ENCODE measurements at places on chromosomes 1 and 21. TPM values are rescaled to one million over a fixed set of nuclear protein-coding genes. Genes with fewer than 3 reads are reported as not detected.

GRCh38 chr1:192010406-192010805, 147.9 kb upstream of the RGS18 start:
- ATAC-seq: no peak

C1orf74 gene
- total RNA-seq: 6.3 TPM

DNA sequence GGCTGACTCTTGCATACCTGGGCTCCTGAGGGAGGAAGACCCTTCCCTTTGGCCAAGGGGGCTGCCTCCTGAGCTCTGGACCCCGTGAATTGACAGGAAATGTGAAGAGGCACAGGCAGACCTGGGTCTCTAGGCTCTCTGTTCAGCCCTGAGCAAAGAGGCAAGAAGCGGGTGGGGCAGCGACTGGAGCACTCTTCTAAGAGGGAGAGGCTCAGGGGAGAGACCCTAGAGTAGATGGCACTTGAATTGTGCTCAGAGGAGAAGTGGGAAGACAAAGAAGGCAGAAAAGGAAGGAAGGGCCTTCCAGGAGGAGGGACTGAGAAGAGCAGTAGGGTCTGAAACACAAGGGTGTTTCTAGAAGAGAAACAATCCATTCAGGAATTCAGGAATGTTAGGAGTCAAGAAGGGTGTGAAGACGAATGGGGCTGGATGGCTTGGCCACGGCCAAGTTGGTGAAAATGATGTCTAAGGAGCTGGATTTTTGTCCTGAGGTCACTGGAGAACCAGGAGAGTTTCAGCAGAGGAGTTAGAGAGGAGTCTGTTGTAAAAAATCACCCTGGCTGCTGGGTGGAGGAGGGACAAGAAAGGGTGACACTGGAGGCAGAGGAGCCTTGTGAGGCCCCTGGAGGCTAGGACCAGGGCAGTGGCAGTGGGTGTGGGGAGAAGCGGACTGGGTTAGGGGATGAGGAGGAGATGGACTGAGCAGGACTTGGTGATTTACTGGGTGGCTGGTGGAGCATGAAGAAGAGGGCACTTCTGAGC, 5.3 kb downstream of the TIE1 start:
- no peak for ATAC-seq

DNA sequence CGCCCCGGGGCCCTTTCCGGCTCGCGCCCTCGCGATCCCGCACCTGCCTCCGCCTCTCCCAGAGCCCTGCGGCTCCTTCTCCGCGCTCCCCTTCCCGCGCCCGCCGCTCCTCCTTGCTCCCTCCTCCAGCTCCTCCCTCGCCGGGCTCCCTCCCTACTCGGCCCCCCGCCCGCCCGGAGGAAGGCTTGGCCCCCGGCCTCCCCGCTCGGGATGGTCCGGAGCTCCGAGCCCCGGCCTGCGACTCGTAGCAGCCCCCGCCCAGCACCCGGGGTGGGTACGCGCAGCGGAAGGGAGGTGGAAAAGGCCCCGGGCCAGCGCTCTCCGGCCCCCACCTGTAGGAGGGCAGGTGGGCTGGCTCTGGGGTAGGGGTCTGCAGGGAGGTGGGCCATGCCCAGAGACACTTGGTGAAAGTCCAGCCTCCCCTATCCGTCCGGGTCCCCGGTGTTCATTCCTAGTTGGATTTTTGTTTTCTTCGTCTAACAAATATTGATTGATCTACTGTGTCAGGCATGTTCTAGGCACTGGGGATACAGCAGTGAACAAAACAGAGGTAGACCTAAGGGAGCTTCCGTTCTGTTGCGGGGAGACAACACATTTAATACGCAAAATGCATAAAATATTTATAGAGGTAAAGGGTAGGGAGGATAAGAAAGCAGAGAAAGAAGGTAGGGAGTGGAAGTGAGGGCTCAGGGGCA, at the start of gene HTR1D:
Gene HTR1D, minus strand, starts transcription at position 82 of the 695 bp plus-strand sequence. CDS start 23,283 bp downstream, outside the sequence.
- peak; percentile 14 for ATAC-seq

DNA sequence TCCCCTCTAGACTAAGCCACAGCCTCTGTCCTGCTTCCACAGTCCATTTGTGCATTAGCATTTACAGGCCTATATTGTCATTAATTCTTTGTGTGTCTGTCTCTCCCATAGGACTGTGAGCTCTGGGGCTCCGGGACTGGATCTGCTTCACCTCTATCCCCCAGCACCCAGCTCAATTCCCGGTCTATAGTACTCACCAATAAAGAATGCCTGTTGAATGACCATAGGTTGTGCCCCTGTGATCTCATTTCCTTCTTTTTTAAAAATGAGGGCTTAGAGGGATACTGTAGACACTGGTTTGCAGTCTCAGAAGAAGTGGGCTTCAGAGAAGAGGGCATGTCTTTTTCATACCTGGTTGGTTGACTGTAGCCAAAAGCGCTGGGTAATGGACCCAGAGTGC, 8.8 kb upstream of the POU3F1 start:
- ATAC-seq: no peak

NUP210L gene
- total RNA-seq: 0.04 TPM

DNA sequence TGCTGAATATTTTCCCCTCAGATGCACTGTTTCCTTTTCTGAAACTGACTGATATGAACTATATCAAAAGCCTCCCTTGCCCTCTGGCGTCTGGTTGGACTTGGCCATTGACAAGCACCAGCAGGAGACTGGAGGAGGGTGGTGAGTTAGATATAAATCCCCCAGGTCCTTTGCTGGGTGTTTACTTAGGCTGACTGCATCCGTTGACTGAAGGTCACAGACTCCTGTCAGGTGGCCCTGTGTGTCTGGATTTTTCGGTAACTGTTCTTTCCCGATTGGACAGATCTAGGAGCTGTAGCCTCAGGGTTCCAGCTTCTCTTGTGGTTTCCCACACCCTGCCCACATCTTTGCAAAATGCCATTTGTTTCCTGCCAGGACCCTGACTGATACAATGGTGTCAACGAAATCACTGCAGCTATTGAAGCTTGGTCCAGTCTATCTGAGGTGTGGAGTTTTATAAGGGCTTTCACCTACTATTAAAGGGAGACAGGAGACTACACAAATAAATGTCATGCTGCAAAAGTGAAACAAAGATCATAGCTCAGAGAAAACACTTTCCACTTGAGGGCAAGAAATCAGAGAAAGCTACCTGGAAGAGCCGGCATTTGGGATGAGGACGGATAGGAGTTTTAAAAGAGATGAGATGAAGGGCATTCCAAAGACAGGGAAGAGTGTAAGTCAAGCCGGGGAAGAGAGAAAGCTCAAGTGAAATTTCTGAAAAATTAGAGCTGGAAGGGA, 1.5 kb upstream of the MAGI3 start:
- ATAC-seq: no peak

DNA sequence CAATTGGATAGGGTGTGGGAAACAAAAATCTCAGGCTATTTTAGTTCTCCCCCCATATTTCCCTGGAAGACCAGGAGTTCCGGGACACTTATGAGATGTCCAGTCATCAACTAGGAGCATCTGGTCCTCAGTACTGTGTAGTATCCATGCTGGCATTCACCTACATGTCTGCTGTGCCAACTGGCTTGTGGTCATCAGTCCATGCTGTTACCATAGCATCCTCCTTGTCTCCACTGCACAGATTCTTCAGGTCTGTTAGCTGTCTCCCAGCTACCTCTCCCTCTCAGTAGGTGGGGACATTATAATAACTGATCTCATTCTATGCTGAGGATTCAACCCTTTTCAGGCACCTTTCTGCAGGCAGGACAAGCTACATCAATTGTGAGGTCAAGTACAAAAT, 302.9 kb downstream of the BARHL2 start:
- ATAC-seq: no peak

RIPPLY3 gene
- not detected for total RNA-seq

DNA sequence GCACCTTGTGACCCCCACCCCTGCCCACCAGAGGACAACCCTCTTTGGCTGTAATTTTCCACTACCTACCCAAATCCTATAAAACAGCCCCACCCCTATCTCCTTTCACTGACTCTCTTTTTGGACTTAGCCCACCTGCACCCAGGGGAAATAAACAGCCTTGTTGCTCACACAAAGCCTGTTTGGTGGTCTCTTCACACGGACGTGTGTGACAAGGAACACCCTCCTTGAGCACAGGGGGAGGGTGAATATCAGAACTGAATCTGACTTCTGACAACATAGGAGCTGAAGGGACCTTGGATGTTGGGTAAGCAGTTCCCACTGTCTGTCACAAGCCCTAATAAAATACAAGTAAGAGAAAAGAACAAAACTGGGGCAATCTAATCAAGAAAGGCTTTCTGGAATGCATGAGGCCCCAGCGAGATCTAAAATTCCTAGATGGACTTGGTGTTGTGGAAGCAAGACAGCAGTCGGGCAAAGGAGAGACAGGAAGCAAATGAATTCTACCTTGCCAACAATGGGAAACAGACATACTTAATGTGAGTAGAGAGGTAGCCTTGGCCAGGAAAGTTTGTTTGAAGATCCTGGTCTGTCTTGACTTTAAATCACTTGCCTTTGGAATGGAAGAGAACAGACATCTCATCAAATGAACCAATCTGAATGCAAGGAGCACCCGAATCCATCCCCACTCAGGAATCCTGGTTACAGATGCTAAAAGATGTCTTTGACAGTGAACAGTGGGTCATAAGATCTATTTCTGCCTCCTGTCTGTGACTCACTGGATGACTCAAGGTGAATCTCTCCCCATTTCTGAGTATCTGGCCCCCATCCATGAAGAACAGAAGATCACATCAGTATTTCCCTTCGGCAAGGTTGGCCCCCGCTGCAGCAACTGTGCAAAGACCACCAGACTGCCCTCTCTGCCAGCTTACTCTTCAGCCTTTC, 53.3 kb downstream of the OLFML3 start:
- no peak for ATAC-seq

DNA sequence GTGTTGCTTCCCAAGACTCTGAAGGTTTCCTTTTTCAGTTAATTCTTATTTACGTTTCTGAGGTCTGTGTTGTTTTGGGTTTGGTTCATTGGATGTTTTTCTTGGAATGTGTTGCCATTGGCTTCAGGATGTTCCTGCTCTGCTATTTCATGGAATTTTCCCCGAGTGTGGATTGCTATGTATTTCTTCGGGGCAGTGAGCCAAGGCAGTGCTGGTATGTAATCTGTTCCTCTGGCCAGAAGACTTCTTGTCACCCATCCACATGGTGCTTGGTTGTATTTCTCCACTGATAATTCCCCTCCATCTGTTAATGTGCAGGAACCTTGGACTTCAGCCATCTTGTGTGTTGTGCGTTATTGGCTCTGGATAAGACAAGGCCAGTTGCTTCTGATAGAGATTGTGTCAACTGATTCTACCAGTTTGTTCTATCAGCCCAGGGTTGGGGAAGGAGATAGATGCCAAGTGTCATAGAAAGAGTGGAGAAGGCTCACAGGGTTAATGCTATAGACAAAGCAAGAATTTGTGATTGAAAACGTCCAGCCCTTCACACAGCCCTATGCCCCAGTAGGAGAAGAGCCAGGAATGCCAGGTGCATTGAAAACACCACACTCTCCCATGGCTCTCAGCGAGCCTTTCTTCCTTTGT, 505.2 kb downstream of the PLPP3 start:
- no peak for ATAC-seq

- ATAC-seq: peak; percentile 60
Observed at GRCh38 chr1:202143768-202144401, 652 bp downstream of the ARL8A start.

- peak; percentile 12 for ATAC-seq
Observed at GRCh38 chr1:30730346-30731108, 7.1 kb upstream of the MATN1 start.

GRCh38 chr1:156086256-156086662, 4.0 kb upstream of the MEX3A start:
- peak; percentile 5 for ATAC-seq

NBPF4 gene
- 0.08 TPM for total RNA-seq

DNA sequence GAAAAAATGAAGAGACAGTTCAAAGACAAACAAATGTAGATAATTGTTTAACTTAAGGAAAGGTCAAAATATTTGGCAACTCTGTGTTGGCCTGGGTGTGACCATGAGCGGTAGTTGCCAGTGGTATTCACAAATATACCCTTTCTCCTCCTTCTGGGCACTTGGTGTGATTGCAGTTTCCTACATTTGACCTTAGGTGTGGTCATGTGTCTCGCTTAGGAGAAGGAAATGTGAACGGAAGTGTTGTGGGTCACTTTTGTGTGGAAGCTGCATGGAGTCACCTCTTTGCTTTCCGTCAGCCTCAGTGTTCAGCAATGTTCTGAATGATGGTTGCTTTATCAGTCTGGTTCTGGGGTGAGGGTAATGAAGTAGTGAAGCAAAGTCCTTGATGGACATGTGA, 3.4 kb upstream of the PCSK9 start:
- ATAC-seq: no peak

SH2D5 gene
- 0.64 TPM for total RNA-seq

DNA sequence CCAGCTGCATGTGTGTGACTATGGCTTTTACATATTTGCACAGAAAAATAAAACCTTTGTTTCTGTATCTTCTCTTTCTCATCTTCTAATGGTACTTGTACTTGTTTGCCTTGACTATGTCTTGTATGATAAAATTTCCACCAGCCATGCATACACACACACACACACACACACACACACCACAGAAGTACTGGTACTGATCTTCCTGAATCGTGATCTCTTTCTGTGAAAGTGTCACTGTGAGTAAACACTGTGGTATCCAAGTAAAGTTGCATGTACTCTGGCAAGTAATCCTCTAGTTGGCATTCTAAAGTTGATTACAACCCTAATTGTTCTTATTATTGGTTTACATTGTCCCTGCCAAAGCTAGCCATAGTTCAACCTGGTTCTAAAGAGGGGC, 176.7 kb downstream of the CRB1 start:
- no peak for ATAC-seq

RXFP4 gene
- total RNA-seq: not detected

TAS1R3 gene
- total RNA-seq: 0.56 TPM

- ATAC-seq: no peak
Observed at GRCh38 chr1:23601968-23602876, 42.9 kb upstream of the ID3 start.

DNA sequence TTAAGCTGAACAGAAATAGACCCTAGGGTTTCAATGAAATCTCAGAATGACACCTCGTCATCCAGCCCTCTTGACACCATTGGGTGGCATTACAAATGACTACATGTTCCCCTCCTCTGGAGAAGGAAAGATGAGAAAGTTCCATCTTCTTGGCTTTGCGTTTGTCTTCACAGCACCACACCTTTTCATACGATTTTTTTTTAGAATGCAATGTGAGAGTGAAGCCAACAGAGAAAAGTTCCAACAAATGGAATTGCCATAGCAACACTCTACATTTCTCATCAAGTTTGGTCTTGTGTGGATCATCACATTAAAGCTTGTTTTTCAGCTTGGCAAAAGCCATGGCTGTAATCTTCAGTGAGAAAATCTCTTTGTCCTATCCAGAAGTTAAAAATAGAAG, 183.4 kb upstream of the SNX7 start:
- ATAC-seq: no peak

PITHD1 gene
- total RNA-seq: 63.8 TPM

DNA sequence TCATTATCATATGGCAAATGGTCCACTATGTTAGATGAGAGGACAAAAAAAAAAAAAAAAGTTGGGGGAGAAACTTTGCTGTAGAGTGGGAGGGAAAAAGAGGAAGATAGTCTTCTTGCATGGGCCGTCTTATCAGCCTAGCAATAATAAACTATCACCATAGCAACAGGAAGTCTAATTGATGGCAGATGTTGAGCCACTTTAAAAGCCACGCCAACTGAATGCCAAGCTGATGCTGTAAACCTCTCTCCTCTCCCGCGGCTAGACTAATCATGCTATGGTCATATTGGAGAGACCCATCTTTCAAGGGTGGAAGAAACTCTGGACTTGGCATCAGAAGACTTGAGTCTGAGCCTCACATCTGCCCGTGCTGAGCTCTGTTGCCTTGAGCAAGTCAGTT, 122.2 kb upstream of the HOOK1 start:
- ATAC-seq: no peak

All from esophagus mucosa (tissue), 1 donor.